ENCODE measurements at places on chromosomes 13 and 19. TPM values are rescaled to one million over a fixed set of nuclear protein-coding genes. Genes with fewer than 3 reads are reported as not detected.

- H3K4me1 ChIP-seq, result no peaks in the 10 kb centered on the region
- no peaks in the 10 kb centered on the region for H3K27me3 ChIP-seq
- no peak overlapping the region for H3K4me3 ChIP-seq
- DNase-seq, result no peak
- H3K36me3 ChIP-seq, result no peaks in the 10 kb centered on the region
These were observed 4.9 kb downstream of the FPR1 start for GRCh38 chr19:51746731-51747130.

DNA sequence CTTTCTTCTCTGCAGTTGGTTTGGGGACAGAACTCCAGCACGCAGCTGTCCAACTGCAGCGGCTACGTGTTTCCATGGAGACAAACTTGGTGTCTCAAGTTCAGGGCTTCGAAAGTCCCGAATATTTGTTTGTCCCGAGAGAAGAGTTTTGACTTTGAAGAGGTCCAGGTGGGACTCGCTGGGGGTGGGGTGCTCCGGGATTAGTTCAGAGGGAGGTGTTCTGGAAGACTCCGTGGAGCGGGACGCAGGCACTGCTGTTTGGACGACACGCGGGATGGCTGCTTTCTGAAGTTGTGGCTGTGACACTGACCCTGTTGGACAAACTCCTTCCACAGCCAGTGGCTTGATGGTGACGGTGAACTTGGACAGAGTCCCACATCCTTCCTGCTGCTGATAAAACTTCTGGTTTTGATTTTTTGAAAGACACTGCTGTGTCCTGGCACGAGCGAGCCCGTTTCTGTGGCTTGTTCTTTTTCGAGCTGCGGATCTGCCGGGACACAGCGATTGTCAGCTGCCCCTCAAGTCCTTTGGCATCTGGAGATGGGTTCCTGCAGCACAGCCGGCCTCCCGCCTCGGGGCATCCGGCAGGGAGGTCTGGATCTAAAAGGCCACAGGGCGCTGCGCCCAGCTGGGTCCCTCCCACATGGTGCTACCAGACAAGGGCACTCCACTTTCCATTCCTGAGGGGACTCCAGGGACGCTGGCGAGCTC is 15.9 kb upstream of the RANBP3 start:
- no peak for DNase-seq
- no peak overlapping the region for H3K27ac ChIP-seq
- H3K4me1 ChIP-seq, result no peaks in the 10 kb centered on the region
- peaks cover 47% of the 10 kb centered on the region for H3K36me3 ChIP-seq
- no peaks in the 10 kb centered on the region for H3K27me3 ChIP-seq

DNA sequence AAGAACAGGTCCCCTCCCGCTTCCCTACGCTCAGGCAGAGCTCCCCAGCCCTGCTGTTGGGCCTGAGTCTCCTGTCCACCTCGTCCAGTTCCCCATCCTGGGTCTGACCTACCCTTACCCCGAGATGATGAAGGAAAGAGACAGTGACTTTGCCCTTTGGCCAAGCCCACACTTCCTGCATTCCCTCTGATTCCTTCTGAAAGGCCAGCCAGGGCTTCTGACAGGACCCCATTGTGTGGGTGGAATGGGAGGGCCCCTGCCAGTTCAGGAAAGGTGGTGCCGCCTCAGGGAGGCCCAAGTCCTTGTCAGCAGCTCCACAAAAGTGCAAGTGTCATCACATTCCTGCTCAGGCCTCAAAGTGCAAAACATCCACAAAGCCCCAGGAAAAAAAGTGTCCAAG is 177.8 kb downstream of the PAN3 start:
- H3K27ac ChIP-seq, result no peak overlapping the region
- no peak for DNase-seq
- H3K4me1 ChIP-seq, result no peaks in the 10 kb centered on the region
- no peaks in the 10 kb centered on the region for H3K27me3 ChIP-seq
- H3K4me3 ChIP-seq, result no peak overlapping the region

GRCh38 chr13:94559222-94559795 is 36.6 kb downstream of the TGDS start:
- no peak overlapping the region for H3K27ac ChIP-seq
- H3K27me3 ChIP-seq, result no peaks in the 10 kb centered on the region
- no peaks in the 10 kb centered on the region for H3K36me3 ChIP-seq
- no peak overlapping the region for H3K4me3 ChIP-seq

- H3K4me1 ChIP-seq, result peaks cover 6% of the 10 kb centered on the region
- peak overlapping the region; percentile 76 for H3K27ac ChIP-seq
- peak; percentile 70 for DNase-seq
- no peaks in the 10 kb centered on the region for H3K36me3 ChIP-seq
- H3K27me3 ChIP-seq, result no peaks in the 10 kb centered on the region
- H3K4me3 ChIP-seq, result peak overlapping the region; percentile 76
These were observed 485 bp downstream of the CRYL1 start for GRCh38 chr13:20525144-20525600.

GRCh38 chr19:44700547-44700946 is 1.6 kb downstream of the CEACAM16 start:
- H3K27ac ChIP-seq, result no peak overlapping the region
- no peaks in the 10 kb centered on the region for H3K36me3 ChIP-seq
- no peaks in the 10 kb centered on the region for H3K4me1 ChIP-seq
- H3K4me3 ChIP-seq, result no peak overlapping the region

- H3K4me3 ChIP-seq, result no peak overlapping the region
- H3K36me3 ChIP-seq, result no peaks in the 10 kb centered on the region
- no peak overlapping the region for H3K27ac ChIP-seq
- no peak for DNase-seq
These were observed 15.1 kb downstream of the ZNRF4 start for GRCh38 chr19:5470264-5470671.

The ZNF98 gene
- 0.96 TPM for total RNA-seq

The TTYH1 gene
- total RNA-seq, result 58.4 TPM
